Stimulated activated CD8-positive, alpha-beta memory T cell treated with anti-CD3 and anti-CD28 coated beads, Interleukin-7, amount 100 ng/mL, for 4 hours (primary cell): ENCODE measurements at places on chromosomes 1 and 21.
A peak's percentile ranks its signal among the peaks of the same experiment; 100 is the strongest.

DNA sequence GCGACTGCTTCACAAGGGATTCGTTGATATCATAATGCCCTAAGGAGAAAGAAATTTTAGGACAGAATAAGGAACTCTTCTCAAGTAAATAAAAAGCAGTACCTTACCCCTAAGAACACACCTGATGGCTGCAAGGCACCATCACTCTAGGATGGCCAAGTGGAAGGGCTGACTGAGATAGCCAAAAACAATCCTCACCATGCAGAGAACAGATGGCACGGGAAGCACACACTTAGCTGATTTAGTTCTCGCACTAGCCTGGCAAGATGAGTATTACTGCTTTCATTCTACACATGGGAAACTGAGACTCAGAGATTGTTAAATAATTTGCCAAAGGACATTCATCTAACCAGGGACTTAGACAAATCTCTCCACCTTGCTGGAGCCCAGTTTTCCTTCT lies 43.8 kb downstream of the STPG1 start:
- DNase-seq: no peak

DNA sequence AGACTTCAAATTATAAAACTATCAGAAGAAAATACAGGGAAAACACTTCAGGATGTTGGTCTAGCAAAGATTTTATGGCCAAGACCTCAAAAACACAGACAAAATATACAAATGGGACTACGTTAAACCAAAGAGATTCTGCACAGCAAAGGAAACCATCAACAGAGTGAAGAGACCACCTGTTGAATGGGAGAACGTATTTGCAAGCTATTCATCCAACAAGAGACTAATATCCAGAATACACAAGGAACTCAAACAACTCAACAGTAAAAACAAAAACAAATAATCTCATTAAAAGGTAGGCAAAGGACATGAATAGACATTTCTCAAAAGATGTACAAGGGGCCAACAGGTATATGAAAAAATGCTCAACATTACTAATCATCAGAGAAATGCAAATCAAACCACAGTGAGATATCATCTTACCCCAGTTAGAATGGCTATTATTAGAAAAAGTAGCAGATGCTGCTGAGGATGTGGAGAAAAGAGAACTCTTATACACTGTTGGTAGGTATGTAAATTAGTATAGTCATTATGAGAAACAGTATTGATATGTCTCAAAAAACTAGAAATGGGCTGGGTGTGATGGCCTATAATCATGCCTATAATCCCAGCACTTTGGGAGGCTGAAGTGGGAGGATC lies 112.6 kb downstream of the LRIG2 start:
- no peak for DNase-seq

DNA sequence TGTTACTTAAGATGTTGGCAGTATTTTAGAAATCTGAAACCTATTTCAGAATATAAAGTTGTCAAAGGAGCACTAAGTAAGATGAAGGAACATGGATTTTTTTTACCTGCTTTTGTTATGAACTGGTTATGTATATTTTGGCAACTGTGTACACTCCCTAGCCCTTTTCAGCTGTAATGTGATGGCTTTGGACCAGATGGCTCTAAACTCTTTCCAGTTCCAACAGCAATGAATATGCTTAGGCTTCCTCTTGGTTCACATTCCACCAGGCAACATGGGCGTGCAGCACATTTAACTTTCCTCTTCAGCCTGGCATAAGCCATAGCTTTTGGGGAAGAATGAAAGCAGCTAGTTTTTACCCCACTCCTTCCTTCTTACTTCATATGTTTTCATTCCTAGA lies 95.6 kb upstream of the ADAMTS5 start:
- no peak for DNase-seq

- DNase-seq: no peak
These were observed 26.2 kb downstream of the NEK2 start for GRCh38 chr1:211648980-211649934.

DNA sequence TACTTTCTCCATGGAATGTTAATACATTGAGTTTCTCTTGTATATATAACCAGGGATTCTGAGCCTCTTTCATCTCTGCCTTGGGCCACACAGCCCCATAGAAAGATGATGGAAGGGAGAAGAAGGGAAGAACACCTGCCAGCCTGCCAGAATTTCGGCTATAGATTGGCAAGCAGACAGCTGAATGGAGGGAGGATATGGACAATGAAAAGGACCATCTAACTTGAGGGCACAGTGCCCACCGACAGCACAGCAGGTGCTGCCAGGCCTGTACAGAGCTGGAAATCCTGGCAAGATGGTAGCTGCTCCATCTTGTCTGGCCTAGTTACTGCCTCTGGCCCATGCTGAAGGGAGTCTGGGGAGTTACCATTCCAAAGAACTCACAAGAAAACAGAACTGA lies 244.3 kb downstream of the FGGY start:
- no peak for DNase-seq

GRCh38 chr21:39648879-39649278 lies 36.1 kb downstream of the B3GALT5 start:
- DNase-seq: no peak

- DNase-seq: no peak
These were observed 15.6 kb downstream of the RUNX3 start for GRCh38 chr1:24914226-24915069.

DNA sequence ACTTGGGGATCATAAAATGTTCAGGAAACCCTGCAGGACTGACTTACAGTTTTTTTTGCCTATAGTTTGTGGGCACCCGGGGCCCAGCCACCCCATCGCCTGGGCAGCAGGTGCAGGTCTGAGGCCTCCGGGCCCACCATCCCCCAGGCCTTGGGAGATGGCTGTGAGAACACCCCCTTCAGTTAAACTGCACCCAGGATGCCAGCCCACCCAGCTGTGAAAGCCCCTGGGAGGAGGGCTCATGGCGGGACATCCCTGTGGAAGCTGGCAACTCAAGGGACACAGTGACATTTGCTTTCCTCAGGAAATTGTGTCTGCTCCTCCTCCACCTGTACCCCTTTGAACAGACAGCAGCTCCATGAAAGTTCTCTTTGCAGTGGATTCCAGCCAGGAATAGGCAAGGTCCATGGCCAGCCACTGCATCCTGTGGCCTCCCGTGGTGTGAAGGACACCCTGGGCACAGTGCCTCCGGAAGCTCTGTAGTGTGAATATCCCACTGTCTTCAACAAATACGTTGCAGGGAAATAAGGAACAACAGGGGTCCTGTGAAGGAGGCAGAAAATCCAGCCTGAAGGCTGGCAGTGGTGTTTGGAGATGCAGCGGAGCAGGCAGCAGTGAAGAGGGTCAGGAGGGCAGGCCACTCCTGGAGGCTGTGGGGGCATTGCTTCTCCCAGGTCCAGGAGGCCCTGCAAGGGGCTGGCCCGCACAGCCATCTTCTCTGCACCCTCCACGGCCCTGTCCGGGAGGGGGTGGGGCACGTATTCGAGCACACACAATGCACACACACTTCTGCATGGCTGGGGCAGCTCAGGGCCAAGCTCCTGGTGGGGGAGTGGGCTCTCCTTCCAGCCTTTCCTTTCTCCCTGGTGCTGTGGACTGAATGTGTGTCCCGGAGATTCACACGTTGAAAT lies 2.1 kb upstream of the OBSCN start:
- no peak for DNase-seq

- DNase-seq: no peak
These were observed 2.0 kb upstream of the ANGEL2 start for GRCh38 chr1:213017447-213018273.

GRCh38 chr1:76366726-76367125 lies 292.2 kb downstream of the ST6GALNAC3 start:
- DNase-seq: no peak

GRCh38 chr1:213533125-213533524 lies 454.6 kb upstream of the PROX1 start:
- no peak for DNase-seq

- DNase-seq: no peak
These were observed 14.0 kb downstream of the PADI1 start for GRCh38 chr1:17218939-17219338.

GRCh38 chr1:95096218-95096841 lies 20.8 kb upstream of the TLCD4 start:
- no peak for DNase-seq

GRCh38 chr1:167737169-167737568 lies 15.4 kb downstream of the MPZL1 start:
- no peak for DNase-seq

GRCh38 chr1:151814971-151815545 lies 9.8 kb upstream of the LINGO4 start:
- DNase-seq: no peak

GRCh38 chr21:17823846-17824245 lies 4.7 kb upstream of the C21orf91 start:
- no peak for DNase-seq

DNA sequence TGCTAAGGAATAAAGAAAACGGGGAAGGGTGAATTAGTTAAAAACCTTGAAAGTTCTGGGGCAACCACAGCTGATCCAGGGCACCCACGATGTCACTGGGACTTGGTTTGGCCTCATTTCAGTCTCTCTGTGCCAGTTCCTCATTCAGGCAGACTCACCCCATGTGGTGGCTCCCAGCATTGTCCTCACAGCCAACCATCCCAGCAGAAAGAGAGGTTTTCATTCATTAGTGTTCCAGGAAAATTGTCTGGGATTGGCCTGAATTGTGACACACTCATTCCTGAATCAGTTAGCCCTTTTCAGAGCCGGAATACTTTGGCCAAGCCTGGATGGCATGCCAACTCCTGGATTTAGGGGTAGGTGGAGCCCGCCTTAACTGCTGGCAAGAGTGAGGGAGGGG lies 367.7 kb downstream of the PRDM2 start:
- no peak for DNase-seq

DNA sequence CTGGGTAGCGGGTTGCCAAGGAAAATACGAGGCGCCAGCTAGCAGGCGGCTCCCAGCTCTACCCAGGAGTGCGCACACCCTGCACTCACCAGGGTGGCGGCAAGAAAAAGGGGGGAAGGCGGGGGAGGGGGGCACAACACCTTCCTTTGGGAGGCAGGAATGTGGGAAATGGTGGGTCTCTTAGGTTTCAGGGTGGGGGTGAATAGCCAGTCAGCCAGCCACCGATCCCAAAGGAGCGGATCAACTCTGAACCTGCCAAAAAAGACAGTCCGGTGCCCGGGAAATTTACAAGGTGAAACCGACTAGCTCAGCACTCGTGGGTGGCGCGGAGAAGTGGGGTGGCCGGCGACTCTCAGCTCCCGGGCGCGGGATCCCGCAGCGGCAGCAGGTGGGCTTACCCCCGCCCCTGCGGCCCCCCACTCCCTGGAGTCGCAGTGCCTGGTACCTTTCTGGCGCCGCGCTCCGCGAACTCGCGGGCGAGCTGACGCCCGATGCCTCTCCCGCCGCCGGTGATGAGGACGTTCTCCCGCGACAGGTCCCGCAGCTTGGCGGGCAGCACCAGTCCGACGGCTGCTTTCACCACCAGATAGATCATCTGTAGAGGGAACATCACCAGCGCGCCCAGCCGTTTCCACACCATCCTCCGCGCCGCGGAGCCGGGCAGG lies 1.2 kb downstream of the DHRS3 start:
- DNase-seq: no peak

GRCh38 chr21:15029077-15029476 lies 35.7 kb downstream of the NRIP1 start:
- DNase-seq: no peak

DNA sequence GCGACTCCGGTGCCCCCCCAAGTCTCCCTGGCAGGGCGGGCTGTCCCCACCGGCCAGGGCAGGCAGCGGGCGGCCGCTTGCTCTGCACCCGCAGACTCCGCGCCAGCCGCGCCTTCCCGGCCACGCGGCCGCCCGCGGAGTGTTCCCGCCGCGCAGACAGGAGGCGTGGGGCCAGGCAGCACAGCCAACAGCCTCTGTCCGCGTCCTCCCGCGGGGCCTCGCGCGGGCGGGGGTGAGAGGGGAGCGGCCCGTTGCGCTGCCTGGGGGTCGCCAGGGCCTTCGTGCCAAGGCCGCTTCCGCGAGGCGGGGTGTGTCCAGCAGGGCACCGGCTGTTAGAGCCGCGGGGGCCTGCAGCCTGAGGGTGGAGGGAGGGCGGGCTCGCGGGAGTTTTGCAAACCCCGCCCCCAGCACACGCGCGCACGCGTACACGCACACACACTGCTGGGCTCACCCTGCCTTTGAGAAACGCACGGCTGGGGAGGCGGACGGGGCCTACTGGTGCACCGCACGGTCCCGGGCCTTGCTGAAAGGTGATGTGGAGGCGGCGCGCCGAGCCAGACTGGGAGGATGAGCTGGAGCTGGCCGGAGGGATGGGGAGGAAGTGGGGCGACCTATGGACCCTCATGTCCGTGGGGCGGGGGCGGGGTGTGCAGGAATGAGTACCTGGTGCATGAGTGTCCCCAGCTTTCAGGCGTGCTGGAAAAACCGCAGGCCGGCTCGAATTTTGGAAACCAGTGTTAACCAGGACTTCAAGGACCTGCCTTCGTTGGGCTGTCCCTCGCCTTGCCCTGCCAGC lies 41.5 kb downstream of the KIAA1614 start:
- peak; percentile 36 for DNase-seq

DNA sequence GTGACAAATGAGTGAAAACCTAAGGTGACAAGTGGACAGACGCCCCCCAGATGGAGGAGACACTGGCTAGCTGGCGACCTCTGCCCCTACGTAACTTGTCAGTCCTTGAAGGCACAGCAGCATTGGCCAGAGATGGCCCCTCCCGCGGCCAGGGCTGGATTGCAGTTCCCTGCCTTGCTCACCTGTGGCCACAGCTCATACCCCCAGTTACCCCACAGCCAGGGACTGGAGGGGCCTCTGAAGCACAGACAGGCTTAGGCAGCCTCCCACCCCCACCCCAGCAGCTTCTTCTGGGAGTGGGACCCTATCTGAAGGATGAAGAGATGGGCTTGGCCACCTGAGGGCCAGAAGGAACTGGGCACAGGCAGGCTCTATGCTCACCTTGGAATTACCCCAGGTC lies 3.7 kb downstream of the HES3 start:
- DNase-seq: no peak

DNA sequence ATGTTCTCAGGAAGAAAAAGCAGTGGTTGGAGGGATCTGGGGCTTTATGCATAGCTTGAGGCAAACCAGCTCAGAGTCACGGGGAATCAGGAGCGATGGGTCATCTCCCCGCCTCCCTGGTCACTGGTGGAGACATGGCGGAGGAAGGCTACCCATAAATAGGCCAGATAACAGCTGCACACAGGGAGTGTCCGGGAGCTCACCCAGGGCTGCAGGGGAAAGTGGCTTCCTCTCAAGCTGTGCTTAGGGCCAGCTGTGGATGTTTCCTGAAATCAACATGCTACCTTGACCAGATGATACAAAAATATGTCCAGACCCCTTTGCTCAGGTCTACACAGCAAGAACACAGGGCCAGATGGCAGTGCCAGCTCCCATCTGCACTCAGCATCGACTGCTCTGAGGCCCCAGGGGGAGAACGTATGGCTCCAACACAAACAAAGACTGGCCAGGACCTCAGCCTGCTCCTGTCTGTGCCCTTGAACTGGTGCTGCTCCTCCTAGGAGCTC lies 27.1 kb upstream of the RERE start:
- DNase-seq: no peak

- DNase-seq: no peak
These were observed 252.8 kb upstream of the ADGRL2 start for GRCh38 chr1:81547912-81548303.

GRCh38 chr1:145980457-145980994 lies 15.9 kb downstream of the TXNIP start:
- no peak for DNase-seq

- DNase-seq: no peak
These were observed 44.9 kb downstream of the CC2D1B start for GRCh38 chr1:52321061-52321460.
